D721Med (cell line): ENCODE measurements at places on chromosomes 1 and 21.

- no peak for DNase-seq
Measured at GRCh38 chr1:935751-936231, 12.1 kb downstream of the SAMD11 start.

- no peak for DNase-seq
Measured at GRCh38 chr1:209363112-209363511, 220.4 kb upstream of the CAMK1G start.

DNA sequence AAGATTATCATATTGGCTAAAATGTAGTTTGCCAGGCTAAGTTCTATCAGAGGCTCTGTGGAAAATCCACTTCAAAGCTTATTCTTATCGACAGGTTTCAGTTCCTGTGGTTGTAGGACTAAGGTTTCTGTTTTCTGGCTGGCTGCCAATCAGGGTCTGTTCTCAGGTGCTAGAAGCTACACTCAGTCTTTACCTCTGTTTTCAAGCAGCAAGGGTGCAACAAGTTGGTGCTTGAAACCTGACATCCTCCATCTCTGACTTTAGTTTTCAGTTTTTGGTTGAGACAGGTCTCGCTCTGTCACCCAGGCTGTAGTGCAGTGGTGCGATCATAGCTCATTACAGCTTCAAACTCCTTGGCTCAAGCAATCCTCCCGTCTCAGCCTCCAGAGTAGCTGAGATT lies 15.3 kb upstream of the TMCO2 start:
- no peak for DNase-seq

DNA sequence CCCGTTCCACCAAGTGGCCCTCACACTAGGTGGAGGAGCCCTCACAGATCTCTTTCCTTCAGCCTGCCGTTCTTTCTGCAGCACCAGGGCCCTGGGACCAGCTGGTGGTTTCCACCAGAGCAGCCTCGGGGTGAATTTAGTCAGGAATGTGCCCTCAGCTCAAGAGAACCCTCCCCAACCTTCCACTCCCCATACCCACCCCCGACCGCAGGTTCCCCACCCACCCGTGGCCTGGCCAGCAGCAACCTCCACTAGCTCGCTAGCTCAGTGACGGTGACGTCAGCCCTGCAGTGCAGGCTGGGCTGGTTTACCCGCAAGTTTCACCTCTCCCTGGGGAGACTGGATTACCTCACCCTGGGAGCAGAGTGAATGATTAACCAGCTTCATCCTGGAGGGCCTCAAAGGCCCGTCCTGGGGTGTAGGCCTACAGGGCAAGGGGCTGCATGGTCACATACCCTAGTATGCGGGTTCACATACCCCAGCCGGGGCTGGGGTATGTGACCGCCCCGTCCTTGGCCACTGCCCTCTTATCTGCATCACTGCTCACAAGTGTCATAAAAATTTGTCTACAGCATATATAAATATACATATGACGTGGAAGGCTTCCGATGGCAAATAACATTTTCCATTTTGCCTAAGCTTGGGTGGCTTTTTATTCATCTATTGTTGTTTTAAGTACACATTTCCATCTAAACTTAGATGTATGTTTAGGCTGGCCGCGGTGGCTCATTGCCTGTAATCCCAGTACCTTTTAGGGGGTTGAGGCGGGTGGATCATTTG lies 24.5 kb downstream of the ELF3 start:
- peak; percentile 73 for DNase-seq

- DNase-seq, result no peak
Measured at GRCh38 chr1:36034692-36035091, 49.2 kb upstream of the TEKT2 start.

DNA sequence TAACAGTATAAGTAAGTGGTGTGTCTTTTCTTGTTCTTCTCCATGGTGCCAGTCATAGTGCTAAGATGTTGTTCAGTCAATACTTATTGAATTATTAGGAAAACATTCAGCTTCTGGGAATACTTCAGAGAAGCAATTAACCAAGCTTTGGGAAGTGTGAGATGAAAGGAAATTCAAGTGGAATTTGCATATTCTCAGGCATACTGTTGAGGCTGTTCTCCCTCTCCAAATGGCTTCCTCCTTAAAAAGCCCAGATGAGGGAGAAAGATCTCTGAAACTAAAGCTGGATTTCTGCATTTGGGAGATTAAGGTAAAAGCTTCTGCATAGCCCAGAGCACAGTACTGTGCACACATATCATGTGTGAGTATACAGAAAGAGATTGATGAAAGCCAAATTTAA lies 73.4 kb downstream of the MACF1 start:
- DNase-seq, result no peak

DNA sequence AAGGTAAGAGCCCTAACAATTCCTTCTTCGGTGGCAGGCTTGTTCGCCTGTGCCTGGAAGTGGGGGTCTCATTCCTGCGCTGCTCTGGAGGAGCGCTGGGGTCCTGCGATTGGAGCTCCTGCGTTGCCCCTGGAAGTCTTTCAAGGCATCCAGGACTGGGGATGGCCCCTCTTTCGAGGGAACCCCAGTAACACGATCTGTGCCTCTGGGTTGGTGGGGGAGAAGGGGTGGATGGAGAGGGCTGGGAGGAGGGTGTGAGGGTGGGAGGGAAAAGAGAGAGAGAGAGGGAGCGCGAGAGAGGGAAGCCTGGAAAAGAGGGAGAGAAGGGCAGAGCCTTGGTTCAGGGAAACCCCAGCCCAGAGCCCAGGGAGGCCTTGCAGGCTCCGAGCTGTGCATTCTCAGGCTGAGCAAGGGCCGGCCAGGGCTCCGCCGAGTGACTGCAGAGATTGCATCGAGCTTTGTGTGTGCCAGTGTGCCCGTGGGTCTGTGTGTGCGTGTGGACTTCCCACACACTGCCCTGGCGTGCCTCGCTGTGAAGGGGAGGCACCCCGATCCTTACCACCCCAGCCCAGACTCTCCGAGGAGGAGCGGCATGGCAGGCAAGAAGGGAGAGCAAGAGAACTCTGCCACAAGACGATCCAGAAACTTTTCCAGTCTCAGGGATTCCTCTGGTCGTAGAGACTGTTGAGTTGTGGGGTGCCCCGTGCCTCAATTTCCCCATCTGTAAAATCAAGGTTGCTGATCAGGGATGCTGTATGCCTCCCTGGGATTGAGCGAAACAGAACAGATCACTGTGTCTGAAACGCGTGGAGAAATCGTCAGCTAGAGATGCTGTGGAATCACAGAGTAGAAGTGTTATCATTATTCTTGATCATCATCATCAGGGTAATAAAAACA lies 619 bp downstream of the BCL9 start:
- DNase-seq, result no peak

- DNase-seq, result no peak
Measured at GRCh38 chr1:13929313-13929712, 229.3 kb downstream of the PRDM2 start.
